Thyroid gland (tissue), 4 donors: ENCODE measurements at places on chromosomes 3 and 15. TPM values are rescaled to one million over a fixed set of nuclear protein-coding genes. Genes with fewer than 3 reads are reported as not detected.

DNA sequence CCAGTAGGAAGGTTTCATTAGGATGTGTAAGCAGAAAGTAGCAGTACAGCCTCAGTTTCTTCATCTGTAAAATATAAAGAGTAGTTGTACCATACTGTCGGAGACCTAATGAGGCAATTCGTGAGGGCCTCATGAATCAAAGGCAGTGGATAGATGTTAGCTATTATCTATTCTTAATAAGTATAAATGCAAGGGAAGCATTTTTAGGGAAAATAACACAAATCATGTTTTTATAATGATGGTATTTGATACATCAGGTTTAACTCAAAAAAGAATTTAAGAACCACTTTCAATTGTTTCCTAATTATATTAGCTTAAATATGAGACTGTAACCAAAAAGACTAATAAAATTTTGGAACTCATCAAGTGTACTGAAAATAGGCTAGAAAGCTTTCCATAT, 309.1 kb downstream of the ZBTB20 start:
- no peak for DNase-seq

DNA sequence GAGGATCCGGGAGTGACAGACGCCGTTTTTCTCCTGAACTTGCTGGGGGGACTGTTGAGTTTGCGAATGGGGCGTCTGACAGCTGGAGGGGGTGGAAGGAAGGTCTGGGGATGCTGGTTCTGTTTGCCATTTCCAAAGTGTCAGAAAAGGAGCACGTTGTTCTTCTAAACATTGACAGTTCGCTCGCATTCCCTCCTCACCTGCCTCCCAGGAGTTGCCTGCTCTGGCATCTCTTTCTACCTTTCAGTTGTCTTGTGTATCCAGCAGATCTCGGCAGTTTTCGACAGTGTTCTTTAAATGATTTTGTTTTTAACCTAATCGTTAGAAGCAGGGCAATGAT, 829 bp downstream of the SELENOT start:
- peak; percentile 26 for DNase-seq

DNA sequence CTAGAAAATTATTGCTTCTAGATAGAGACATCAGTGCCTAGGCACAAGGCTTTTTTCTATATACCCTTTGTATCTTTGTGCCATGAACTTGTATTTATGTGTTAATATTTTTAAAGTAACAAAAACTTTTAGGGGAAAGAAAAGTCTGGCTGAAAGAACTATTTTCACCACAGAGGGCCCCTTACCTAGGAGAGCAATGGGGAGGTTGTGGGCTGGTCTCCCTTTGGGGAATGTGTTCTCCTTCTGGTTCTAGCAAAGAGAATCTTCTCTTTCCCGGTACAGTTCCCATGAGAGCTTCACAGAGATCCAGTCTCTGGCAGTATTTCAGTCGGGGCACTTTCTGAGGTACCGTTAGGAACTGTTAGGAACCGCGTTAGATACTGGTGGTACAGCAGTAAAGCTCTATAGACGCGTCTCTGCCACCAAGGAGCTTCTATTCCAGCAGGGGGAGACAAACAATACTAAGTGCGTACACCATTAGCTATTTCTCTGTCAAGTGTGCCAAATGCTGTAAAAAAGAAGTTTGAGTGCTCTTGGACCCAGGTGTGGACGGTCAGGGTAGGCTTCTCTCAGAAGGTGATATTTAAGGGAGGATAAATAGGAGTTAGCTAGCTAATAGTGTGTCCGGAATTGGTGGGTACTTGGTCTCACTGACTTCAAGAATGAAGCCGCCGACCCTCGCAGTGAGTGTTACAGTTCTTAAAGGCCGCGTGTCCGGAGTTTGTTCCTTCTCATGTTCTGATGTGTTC, 4.6 kb upstream of the EPB42 start:
- DNase-seq: peak; percentile 27

- no peak for DNase-seq
These were observed 7.0 kb downstream of the TTC21A start for GRCh38 chr3:39114456-39114855.

DNA sequence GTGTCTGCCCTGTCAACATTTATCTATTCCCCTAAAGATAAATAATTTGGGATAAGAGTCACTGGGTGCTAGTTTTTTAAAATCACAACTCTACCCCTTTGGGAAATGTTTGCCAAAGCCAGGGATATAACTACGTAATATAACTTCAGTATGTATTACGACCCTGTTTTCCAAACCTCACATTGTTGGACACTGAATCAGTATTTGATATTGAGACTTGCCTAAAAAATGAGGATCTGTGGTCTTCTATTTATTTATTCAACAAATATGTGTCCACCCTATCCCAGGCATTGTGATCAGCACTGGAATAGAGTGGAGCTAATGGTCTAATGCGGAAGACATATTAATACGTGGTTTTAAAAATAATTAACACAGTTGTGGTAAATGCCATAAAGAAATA, 4.5 kb upstream of the MGA start:
- no peak for DNase-seq

DNA sequence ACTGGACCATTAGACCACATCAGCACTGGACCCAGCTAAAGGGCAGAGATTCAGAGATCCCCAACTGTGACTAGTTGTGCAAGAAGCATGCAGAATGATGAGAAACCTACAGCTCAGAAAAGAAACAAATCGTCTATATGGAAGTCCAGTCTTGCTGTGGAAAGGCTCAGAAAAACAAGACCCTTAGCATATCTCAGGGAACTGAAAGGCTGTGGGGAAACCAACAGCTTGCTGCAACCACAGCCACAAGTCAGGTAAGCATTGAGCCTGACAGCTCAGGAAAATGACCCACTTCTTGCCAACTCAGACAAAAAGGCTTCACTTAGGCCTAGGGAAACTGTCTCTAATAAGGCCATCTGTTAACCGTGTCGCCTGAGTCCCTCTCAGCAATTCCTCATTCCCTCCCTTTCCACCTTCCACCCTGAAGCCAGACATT, 145.6 kb downstream of the LSAMP start:
- no peak for DNase-seq

SPATA12 gene
- not detected for total RNA-seq

ZNF80 gene
- total RNA-seq: not detected

POC1A gene
- total RNA-seq: 0.92 TPM

DNA sequence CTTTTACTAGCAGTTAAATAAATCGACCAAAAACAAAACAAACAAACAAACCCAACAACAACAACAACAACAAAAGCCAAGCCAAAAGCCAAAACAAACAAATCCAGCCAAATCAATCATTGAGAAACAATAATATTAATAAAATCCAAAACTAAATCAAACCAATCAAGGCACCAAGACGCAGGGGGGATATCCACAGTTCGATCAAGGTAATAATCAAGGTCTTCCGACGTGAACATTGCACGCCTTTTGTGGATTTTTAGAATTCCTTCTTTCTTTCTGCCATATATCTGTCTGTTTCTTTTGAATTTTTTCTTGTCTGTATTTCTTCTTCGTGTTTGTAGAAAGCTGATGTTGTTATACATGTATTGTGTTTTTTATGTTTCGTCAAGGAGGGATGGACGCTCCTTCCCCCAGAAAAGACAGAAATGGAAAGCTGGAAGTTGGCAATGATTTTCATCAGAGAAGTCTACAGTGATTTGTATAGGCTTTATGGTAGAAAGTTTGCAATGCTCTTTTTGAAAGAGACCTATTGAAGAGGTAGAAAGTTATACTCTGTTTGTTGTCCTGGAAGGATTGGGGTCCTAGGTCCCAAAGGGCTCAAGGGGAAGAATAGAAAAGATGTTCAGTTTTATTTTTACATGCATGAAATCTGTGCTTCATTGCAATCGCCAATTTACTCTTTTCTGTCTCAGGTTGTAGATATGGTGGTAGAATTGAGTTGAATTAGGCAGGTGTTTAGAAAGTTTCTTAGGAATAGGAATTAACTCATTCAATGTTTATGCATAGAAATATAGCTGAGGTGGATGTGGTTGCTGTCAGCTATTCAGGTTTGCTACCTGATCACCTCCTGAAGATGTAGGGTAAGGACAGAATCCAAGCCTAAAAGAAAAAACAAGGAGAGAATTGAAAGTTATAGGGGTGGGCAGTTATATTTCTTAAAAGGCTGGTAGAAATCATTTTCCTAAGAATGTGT, 1.2 kb downstream of the ARPP21 start:
- DNase-seq: no peak

SGO1 gene
- 0.67 TPM for total RNA-seq

SLC6A20 gene
- total RNA-seq: not detected

TMEM43 gene
- 109 TPM for total RNA-seq

LRRC3B gene
- under 0.01 TPM for total RNA-seq

GRCh38 chr3:194029846-194030245, 106.1 kb upstream of the HES1 start:
- DNase-seq: no peak

DNA sequence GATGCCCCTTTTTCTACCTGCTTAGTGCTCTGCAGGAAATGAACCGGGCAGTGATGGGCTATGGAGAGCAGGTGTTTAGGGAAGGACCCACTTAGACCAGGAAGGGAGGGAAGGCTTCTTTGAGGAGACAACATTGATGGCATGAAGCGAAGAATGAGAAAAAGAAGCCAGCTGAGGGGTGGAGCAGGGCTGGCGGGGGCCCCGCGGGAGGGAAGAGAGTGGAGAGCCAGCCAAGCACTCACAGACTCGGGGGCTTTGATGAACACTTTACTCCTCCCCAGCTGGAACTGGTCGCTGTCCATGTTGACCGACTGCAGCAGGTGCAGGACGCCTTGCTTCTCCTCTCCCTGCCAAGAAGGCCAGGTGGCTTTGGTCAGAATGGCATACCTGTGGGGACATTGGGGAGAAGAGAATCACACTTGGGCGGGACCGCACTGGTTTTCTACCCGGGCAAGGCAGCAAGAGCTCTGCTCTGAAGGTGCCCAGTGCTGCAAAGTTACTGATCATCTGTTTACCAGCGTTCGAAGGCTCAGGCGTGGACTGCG, 28.4 kb upstream of the LDHAL6B start:
- no peak for DNase-seq

- no peak for DNase-seq
These were observed 53.6 kb downstream of the PAK2 start for GRCh38 chr3:196793246-196793645.

ITGA11 gene
- 4.3 TPM for total RNA-seq

- no peak for DNase-seq
These were observed 7.9 kb downstream of the AEN start for GRCh38 chr15:88629071-88629470.

GRCh38 chr15:44194323-44195150, 534 bp downstream of the FRMD5 start:
- peak; percentile 13 for DNase-seq

WDR93 gene
- 2.3 TPM for total RNA-seq

FBXL22 gene
- 3.8 TPM for total RNA-seq

ACY1 gene
- total RNA-seq: 57.1 TPM

- no peak for DNase-seq
These were observed 141.8 kb upstream of the BHLHE40 start for GRCh38 chr3:4837374-4837930.

DNA sequence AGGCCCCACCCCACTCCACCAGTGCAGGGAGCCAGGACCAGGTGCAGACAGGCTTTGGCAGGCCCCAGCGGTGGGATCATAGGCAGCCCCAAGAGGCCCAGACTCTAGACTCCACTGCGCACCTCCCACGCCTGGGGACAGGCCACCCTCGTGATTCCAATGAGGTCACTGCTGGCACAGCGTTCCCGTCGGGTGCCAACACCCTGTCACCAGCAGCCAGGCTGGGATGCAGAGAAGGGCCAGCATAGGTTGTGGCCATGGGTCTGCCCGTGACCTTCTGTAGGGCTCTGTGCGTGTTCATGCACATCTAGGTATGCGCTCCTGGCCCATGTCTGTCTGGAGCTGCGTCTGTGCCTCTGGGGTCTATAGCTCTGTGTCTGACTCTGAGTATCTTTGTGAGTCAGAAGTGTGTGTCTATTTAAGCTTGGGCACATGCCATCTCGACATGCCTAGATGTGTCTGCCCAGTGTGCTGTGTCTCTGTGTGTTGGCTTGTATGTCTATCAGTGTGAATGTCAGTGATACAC, 13.0 kb downstream of the VIPR1 start:
- DNase-seq: no peak
